ENCODE measurements at places on chromosomes 2 and 18.

- no peak for DNase-seq
These were observed 127.0 kb downstream of the CCBE1 start for GRCh38 chr18:59570101-59570775.

- no peak for DNase-seq
These were observed 124.9 kb downstream of the NBAS start for GRCh38 chr2:15436195-15436594.

DNA sequence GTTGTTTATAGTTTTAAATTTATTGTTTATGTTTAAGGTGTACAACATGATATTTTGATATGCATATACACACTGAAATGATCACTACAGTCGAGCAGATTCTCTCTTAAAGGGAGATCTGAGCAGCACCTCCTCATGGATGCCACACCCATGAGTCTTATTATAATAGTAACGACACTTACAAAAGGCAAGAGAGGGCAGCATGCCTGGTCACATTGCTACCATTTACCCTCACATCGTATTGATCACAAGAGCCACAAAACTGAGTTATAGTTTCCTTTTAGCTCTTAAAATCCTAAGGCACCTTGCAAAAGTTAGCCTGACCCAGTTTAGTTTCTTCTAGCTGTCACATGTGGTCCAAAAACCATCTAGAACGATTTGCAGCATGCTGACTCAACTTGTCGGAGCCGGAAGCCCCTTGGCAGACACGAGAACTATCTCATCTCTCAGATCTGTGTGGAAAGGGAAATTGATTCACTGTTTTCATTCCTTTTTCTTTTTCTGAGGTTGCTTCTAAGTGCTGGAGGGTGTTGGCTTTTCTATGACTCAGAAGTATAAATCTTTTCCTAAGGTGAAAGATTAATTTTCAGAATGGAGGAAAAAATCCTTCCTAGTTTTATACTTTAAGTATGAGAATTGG is 85.3 kb downstream of the CDC42EP3 start:
- DNase-seq: peak; percentile 74

DNA sequence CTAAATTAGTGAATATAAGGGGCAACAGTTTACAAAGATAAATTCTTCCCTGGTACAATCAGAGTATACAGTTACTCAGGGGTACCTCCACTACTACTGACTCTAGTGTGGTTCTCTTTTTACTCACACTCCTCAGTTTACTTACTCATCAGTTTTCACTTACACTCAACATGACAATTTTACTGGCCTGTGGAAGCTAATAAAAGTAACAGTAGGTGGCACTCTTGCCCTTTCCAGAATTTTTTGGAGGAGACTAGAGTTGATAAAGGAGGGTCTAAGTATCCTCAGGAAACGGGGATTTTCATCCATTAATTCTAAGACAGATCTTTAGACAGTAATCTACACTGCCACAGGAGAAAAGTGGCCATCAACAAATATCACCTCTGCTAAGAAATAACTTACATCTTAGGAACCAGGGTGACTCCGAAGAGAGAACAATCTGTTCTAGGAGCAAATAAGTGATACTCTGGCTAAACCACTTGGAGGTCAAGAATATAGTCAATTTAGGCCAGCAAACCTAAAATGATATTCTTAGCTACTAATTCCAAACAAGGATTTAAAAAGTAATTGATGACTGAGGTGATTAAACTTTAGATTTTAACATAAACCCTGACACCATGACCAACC is 61.3 kb downstream of the ATL2 start:
- DNase-seq: no peak

DNA sequence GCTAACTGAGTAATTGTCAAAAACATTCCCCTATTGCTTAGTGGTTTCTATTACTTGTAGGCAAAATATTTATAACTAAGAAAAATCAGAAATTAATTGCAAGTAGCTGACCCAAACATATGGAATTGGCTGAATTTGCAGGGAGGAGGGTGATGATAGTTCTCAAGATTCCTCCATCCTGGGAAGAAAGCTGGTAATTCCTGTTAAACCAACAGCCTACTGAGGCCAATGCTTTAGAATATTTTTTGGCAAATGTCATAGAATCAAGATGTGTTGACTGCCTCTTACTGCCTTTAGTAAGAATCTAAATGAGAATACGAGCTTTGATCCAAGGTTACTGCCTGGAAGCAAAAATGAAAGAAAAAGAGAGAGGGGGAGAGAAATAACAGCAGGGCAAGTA is 120.0 kb downstream of the COL6A3 start:
- DNase-seq: no peak

DNA sequence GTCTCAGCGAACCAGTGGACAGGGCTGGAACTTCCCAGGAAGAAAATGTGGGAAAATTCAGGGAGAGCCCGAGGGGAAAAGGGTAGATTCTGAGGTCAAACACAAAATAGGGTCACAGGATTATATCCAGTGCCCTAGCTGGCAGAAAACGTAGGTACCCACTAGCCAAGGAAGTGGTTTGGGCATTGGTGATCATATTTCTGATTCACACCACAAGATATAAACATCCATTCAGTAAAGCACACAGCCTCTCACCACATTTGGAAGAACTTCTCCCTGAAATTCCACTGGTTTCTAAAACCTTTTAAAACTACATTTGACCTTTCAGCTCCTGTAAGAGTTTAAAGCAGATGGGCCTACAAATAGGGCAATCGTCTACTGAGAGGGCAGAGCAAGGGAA is 186.9 kb downstream of the TTC32 start:
- DNase-seq: no peak

- no peak for DNase-seq
These were observed 18.0 kb upstream of the THOC1 start for GRCh38 chr18:285817-286216.

DNA sequence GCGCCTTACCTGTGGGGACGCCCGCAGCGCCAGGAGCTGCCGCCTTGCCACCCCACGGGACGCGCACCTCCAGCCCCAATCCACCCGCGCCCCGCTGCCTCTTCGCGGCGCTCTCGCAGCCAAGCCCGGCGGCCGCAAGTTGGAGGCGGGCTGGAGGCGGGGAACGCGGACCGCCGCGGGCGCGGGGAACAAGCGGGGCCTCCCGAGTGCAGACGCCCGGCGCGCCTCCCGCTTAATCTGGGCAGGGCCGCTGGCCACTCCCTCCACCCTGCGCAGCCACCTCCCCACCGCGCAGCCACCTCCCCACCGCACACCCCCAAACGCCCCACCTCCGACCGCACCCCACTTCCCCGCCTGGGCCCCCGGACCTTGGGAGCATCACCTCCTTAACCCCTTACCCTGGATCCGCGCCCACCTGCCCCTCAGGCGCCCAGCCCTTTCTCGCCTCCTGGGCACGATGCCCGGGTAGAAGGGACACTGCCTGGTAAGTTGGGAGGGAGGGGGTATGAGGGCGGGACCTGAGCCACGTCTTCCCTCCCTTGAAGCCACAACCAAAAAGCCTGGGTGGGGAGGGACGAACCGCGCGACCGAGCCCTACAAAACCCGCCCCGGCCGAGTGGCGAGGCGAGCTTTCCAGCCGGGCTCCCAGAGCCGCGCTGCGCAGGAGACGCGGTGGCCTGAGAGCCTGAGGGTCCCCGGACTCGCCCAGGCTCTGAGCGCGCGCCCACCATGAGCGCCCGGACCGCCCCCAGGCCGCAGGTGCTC is at the start of the genes COL4A3 and COL4A4:
COL4A3 (plus strand) TSS at position 627 of the 765 bp plus-strand sequence; CDS start at position 730, 103 bp downstream.
COL4A4 (minus strand) TSS at position 208 of the 765 bp plus-strand sequence. CDS start 16,722 bp downstream, outside the sequence.
- peak; percentile 19 for DNase-seq

DNA sequence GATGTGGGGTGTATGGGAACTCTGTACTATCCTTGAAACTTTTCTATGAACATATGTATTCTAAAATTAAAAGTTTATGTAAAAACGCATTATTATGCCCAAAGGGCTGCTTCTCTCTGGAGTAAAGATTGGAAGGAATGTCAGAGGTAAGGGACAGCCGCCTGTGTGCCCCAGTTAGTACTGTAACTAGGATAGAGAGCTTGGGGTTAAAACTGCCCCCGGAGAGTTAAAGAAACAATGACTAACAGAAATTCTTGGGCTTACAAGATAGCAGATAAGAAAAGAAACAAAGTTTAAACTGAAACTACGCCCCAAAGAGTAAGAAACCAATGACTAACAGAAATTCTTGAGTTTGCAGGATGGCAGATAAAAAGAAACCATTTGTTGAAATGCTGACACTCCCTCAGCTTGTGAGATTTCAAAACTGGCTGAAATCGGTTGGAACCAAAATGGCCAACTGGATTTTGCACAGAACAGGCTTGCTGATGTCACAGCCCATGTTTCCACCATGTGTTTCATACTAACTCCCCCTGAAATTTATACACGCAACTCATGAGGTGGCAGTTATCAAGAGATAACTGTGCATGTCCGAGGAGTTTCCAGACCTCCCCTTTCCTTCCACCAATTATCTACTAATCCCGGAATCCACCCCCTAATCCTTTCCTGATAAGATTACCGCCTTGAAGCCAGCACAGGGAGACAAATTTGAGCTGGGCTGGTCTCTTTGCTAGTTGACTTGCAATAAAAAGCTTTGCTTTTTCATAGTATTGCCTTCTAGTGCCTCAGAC is 8.7 kb upstream of the TXNDC2 start:
- DNase-seq: no peak

GRCh38 chr18:46639386-46639785 is 17.6 kb downstream of the LOXHD1 start:
- DNase-seq: no peak

- DNase-seq: no peak
These were observed 74.6 kb downstream of the ARL4C start for GRCh38 chr2:234422273-234422732.

- peak; percentile 60 for DNase-seq
These were observed 76.4 kb downstream of the AP1S3 start for GRCh38 chr2:223760838-223761502.

DNA sequence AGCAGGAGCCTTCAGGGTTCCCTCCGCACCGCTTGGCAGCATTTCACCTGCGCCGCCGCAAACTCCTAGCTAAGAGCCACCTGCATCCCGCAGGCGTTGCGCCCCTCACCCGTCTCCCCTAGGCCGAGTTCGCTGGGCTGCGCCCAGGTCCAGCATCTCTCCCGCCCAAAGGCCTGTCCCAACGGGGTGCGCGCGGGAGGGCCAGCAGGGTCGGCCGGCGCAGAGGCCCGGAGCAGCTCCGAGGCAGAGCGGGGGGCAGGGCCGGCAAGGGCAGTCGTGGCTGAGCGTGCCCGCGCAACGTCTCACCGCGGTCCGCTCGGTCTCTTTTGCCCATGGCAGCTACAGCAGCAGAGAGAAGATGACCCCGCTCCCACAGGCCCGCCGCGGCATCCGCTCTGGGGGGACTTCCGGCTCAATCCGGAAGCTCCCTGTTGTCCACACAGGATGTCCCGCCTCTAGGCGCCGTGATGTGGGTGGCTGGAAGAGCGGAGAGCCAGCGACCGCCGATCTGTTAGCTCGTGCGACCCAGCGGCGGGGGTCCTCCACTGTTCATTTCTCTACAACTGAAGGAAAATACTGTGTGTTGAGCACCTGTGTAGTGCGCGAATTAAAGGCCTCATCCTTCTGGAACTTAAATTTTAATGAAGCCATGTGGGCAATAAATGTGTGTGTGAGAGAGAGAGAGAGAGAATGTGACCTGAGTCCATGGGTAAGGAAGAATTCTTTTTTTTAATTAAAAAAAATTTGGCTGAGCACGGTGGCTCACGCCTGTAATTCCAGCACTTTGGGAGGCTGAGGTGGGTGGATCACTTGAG is at the start of gene ERCC3:
ERCC3 (minus strand) TSS at position 397 of the 815 bp plus-strand sequence; CDS start at position 334, 63 bp downstream.
- peak; percentile 87 for DNase-seq

DNA sequence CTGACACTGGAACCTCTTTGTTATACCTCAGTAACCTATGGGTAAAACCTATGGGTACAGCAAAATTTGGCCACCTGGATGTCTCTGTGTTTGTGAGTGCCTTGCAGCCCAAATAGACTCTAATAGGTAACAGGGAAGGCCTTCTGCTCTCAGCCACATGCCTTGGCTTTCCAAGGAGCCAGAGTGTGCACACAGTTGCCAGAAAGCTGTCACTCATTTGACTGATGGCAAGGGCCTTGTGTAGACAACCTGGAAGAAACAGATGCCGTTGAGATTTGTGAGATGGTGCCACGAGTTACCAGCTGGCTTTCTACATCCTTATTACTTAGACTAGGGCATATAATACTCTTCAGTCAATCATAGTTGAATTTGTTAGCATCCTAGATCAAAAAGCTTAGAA is 90.1 kb upstream of the RAB12 start:
- DNase-seq: no peak

GRCh38 chr2:149040451-149040850 is 2.0 kb downstream of the LYPD6B start:
- peak; percentile 74 for DNase-seq

- no peak for DNase-seq
These were observed 23.2 kb upstream of the FIGN start for GRCh38 chr2:163759013-163759412.

- no peak for DNase-seq
These were observed 969.1 kb upstream of the CDH2 start for GRCh38 chr18:29146068-29146467.

DNA sequence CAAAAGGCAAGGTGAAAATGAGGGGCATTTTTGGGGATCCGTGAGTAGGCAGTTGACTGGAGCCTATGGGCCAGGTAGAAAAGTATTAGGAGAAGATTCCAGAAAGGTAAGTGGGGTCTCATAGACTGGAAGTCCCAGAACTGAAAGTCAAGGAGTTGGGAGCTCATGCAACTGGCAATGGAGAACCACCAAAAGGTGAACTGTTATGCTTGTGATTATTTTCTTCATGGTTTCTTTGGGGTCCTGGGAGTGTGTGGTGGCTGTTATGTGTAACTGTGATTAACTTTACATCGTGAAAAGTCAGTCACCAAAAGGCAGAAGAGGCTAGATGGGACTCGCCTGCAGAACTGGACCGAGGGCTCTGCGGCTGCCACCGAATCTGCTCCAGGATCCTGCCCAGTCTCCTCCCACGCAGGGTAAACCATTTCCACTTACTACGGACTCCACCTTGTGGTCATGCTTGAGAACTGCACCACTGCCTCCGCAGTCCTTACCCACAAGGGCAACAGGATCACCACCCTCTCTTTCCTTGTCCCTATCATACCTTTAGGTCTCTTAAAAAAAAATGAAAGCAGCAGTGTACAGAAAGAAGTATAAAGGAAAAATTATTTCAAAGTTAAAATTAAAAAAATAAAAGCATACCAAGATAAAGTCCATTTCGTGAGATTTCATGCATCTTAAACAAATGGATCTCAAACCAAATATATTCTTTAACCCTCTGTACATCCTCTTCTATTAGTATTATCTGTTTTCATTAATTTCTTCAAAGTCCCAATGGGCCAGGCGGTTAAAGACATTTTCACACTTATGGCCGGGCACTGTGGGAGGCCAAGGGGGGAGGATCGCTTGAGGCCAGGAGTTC is 15.6 kb upstream of the CEP68 start:
- peak; percentile 82 for DNase-seq

All from activated T-cell treated with anti-CD3 and anti-CD28 coated beads, Interleukin-2, amount 50 U/mL, for 48 hours (primary cell).